ENCODE measurements at places on chromosomes 4 and X.

- no peak for DNase-seq
Measured at GRCh38 chrX:46627062-46627461, 53.5 kb downstream of the CHST7 start.

DNA sequence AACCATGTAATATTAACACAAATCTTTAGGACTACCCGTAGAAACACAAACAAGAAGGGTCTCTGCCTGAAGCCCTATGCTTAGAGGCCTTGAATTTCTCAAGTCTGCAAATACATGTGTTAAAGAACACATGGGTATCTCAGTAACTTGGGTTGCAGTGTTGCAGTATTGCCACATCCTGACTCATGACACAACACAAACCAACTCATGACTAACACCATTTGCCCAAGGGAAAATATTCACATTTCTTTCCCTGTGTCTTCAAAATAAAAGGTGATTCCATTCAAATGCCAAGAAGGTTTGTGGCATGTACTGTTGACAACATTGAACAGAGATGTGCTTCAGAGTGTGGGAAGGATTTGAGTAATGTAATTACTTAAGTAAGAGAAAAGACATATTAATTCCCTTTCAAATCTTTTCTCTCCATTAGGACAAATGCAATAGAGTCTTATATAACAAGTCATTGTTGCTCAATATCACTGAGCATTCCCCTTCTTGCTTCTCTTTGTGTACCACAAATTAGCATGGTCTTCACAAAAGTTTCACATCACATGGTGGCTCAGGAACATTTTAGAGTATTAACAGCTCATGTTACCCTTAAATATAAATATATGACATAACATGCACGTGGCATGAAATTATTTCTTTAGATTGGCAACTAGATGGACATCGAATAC lies 487.1 kb downstream of the STPG2 start:
- DNase-seq, result peak; percentile 7

DNA sequence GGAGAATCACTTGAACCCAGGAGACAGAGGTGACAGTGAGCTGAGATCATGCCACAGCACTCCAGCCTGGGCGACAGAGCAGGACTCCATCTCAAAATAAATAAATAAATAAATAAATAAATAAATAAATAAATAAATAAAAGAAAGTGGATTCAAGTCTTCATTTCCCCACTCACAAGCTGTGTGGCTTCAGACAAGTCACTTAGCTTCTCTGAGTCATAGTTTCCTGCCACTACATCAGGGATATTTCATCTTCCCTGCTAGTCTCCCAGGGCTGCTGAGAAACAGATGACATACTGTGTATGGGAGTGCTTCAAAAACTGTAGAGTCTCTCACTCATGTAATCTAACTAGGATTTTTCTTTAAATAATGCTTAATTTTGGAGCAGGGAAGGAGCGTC lies 37.2 kb downstream of the TBC1D9 start:
- no peak for DNase-seq

DNA sequence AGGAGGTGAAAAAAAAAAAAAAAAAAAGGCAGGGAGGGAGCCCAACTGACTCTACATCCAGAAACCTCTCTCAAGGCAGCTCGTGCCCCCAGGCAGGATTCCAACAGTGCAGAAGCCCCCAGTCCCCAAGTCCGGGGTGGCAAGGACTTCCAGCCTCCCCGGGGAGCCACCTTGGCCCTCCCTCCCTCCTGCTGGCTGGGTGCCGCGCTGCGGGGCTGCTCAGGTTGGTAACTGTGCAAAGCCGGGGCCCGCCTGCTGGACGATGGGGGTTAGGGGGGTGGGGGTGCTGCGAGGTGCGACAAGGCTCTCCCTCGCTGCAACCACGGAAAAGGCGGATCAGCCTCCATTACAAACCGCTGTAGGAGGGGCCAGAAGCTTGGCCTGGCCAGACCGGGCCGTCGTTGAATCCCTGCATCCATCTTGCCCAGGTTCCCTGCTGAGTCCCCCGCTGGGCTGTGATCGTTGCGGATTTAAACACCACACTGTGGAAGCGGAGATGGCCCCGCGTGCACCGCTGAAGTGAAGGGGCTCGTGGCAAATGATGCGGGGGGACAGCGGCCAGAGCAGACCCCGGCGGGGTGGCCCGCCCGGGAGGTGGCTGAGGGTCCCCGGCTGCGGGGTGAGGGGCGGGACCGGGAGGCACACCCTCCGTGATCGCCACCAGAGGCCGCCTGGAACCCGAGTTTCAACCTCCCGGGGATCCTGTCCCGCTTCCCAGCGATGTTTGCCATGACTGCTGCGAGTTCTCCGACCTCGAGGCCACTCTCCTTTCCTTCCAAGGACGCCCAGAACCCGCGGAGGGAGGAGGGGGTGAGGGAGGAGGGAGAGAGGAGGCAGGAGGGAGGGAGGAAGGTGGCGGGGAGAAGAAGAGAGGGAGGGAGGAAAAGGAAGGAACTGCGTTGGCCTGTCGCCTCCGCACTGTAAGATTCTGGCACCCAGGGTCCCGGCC lies 58.0 kb upstream of the DDX3X start:
- DNase-seq, result no peak

DNA sequence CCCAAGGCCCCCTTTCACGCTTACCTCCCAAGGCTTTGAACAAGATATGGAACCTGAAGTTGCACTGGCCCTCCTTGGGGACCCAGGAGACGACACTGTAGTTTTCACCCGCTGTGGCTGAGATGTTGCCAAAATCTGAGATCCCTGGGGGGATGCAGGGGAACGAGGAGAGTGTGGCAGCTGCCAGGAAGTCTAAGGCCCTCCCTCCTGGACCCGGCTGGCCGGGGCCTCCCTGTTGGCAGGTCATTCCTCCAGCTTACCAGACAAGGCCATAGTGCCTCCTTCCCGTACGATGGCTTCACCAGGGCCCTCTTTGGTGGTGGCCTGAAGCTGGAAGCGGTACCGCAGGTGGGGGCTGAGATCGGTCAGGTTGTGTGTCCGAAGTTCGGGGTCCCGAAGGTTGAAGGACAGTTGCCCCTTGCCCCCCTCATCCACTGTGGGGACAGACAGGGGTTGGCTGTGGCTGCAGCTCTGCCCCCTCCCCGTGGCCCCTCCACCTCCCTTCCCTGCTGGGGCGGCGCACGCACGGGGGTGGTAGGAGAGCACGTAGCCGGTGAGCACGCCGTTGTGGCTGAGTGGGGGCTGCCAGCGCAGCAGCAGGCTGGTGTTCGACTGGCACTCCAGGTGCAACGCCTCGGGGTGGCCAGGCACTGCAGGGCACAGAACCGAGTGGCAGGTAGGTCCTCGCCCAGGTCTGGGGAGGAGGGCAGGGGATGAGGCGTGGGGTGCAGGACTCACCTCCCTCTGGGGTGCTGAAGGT lies 21.2 kb downstream of the L1CAM start:
- DNase-seq, result no peak

DNA sequence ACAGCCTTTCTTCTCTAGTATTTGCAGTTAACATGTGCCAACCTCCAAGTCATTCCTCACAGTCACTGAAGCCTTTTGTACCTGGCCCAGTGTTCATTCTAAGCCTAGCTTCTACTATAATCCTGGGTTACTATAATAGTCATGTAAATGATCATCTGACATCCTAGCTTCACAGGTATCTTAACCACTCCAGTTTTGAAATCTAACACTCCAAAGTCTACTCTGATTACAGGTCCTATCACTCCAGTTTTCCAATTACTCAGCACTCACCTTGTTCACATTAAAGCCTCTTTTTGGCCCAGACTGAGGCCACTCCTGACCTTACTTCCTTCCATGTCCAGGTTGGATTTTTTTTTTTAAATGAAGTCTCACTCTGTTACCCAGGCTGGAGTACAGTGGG lies 87.6 kb upstream of the ZCCHC13 start:
- DNase-seq, result no peak

- DNase-seq, result no peak
Measured at GRCh38 chr4:173793937-173794510, 264.0 kb upstream of the HAND2 start.
